ENCODE measurements at places on chromosomes 3 and 15.

GRCh38 chr15:79394231-79394630 is 37.9 kb upstream of the MINAR1 start:
- no peak for DNase-seq

DNA sequence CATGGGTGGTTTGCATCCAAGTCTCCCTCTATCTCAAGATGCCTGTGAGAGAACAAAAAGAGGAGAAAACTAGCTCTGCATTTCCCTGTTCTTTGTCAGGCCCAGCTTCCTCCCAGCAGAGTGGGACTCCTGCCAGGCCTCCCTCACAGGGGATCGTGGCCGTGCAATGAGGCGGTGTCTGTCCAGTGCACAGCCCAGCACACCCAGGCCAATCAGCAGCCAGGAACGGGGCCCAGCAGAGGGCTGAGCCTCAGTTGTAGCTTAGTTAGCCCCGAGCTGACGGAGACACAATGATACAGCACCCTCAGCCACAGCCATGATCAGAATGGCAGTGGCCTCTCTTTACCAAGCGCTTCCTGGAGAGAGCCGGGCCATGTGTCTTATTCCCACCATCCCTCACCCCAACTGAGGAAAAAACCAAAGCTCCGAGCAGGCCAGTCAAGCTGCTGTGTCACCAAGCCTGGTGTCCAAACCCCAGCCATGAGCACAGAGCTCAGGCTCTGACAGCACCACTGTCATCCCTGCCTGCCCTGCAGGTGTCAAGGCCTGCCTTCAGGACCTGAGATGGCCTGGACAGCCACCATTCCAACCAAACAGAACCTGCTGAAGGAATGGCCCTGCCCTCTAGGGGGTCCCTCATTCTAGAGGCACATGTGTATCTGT is 71.1 kb downstream of the DNAJB8 start:
- DNase-seq: no peak

GRCh38 chr15:47924381-47924780 is 196.4 kb upstream of the SLC24A5 start:
- DNase-seq: no peak

- DNase-seq: no peak
Measured at GRCh38 chr3:71163198-71163918, 420.2 kb downstream of the FOXP1 start.

Data from activated CD4-positive, alpha-beta T cell treated with anti-CD3 and anti-CD28 coated beads for 36 hours (primary cell).